A549 treated with GW870086 at 1 μM for 4 hours (cell line): ENCODE measurements at places on chromosomes 6 and 20. TPM values are rescaled to one million over a fixed set of nuclear protein-coding genes. Genes with fewer than 3 reads are reported as not detected.

Gene CCN5
- total RNA-seq, result 24.2 to 35.6 TPM (median 26.0 TPM) in 5 replicates

Gene BNIP5
- 0.06 TPM in 1 of 5 replicates, not detected in the others for total RNA-seq

Gene PKIB
- total RNA-seq, result 0.84 to 1.6 TPM (median 0.88 TPM) in 5 replicates

Gene GCNT2
- total RNA-seq, result 5.6 to 7.5 TPM (median 6.3 TPM) in 5 replicates

Gene MUC22
- 0.02 TPM in 1 of 5 replicates, not detected in the others for total RNA-seq

Gene MUCL3
- total RNA-seq, result 0.03 to 0.09 TPM (median 0.06 TPM) in 4 of 5 replicates, not detected in the other

Gene PDE7B
- total RNA-seq, result 0.53 to 0.99 TPM (median 0.83 TPM) in 5 replicates

Gene BPIFB4
- not detected in 5 replicates for total RNA-seq

Gene CST1
- 0.44 to 2.1 TPM (median 1.2 TPM) in 5 replicates for total RNA-seq

Gene IL17F
- total RNA-seq, result not detected in 5 replicates

Gene RIMS1
- total RNA-seq, result 0.02 TPM in 1 of 5 replicates, not detected in the others

Gene RIN2
- 23.4 to 27.0 TPM (median 23.5 TPM) in 5 replicates for total RNA-seq

Gene GTF2H4
- total RNA-seq, result 18.6 to 23.4 TPM (median 19.9 TPM) in 5 replicates
